Stimulated activated CD4-positive, alpha-beta T cell treated with anti-CD3 and anti-CD28 coated beads, TNF-alpha, amount 100 ng/mL, for 4 hours (primary cell): ENCODE measurements at places on chromosomes 4 and X.

DNA sequence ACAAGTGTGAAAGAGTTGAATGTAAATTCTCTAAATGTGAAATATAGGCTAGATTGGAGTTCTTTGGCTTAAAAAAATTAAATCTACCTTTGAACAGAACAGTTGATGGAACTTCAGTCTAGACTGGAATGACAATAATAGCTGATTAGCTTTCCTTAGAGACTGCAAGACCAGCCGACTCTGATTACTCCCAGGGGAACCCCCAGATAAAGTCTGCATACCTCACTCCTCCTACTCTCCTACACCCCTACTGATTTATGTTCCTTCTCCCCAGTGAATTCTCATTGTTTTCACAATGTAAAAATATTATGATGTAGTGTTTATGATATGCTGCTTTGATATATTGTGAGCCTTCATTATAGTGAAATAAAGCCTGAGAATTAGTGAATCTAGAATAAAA lies 241.3 kb downstream of the CFAP299 start:
- no peak for DNase-seq

- no peak for DNase-seq
Observed at GRCh38 chrX:49910344-49910743, 12.1 kb upstream of the CLCN5 start.

- DNase-seq: no peak
Observed at GRCh38 chrX:15781961-15782699, 8.2 kb upstream of the ZRSR2 start.

- DNase-seq: no peak
Observed at GRCh38 chr4:3533423-3533820, 1.2 kb upstream of the LRPAP1 start.

GRCh38 chr4:98298022-98298421 lies 36.8 kb downstream of the RAP1GDS1 start:
- no peak for DNase-seq

GRCh38 chrX:17584248-17584681 lies 153.0 kb upstream of the SCML1 start:
- no peak for DNase-seq

- DNase-seq: no peak
Observed at GRCh38 chr4:54659749-54660535, 2.2 kb downstream of the KIT start.

GRCh38 chrX:50700921-50701320 lies 113.1 kb downstream of the SHROOM4 start:
- no peak for DNase-seq

DNA sequence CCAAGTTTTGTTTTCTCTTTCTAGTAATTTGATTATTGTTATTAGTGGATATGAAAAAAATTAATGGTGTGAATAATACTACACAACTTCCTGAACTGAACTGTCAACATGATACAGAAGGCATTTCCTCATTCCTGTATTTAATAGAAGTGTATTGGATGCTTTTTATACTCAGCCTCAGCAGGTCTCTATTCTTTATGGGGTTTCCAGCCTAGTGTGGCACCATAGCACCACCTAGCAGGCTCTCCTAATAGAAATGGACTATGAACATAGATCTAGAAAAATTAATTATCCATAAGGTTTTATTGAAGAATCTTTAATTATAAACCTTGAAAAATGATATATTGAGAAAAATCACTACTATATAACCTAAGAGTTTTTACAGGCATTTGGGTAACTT lies 52.4 kb downstream of the GLRB start:
- no peak for DNase-seq

DNA sequence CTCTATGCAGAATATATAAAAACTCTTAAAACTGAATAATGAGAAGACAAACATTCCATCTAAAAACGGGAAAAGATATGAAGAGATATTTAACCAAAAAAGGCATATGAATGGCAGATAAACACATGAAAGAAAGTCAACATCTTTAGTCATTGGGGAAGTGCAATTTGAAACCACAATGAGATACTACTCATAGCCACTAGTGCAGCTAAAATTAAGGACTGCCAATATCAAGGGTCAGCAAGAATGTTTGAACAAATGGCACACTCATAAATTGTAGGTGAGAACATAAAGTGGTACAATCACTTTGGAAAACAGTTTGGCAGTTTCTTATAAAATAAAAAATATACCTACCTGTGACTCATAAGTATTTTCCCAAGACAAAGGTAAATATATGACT lies 534.9 kb upstream of the DIPK2B start:
- no peak for DNase-seq

GRCh38 chr4:187184508-187184907 lies 460.9 kb upstream of the FAT1 start:
- DNase-seq: no peak

DNA sequence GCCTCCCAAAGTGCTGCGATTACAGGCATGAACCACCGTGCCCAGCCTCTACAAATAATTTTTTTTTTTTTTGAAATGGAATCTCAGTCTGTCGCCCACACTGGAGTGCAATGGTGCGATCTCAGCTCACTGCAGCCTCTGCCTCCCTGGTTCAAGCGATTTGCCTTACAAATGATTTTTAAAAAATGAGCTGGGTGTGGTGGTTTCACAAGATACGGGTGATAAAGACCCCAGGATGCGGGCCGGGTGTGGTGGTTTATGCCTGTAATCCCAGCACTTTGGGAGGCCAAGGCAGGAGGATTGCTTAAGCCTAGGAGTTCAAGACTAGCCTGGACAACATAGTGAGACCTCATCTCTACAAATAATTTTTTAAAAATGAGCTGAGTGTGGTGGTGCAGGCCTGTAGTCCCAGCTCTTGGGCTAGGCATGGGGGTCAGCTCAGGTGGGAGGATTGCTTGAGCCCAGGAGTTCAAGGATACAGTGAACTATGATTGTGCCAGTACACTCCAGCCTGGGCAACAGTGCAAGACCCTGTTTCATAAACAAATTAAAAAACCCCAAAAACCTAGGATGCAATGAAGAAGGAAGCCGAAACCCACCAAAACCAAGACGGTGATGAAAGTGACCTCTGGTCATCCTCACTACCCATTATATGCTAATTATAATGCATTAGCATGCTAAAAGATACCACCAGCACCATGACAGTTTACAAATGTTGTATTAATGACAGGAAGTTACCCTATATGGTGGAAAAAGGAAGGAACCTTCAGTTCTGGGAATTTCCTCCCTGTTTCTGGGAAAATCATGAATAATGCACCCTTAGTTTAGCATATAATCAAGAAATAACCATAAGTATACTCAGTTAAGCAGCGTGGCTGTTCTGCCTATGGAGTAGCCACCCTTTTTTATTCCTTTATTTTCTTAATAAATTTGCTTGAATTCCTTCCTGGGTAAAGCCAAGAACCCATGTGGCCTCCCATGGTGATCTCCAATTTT lies 27.7 kb downstream of the PDGFRA start:
- no peak for DNase-seq

DNA sequence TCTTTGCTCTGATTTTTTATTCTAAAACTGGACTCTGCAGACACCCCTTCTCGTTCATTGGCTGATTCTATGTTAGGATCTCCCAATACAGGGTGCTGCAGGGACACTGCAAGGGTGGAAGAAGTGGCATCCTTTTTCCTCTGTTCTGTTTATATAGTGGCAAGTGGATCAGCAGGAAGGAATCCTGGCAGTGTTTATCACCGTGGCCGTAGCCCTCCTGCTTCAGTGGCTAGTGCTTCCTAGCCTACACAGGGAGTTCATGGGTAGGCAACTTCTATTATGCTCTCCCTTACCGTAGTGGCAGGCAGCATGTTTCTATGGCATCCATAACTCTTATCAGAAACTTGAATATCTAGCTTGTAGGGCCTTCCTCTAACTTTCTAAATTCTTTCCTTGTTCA lies 6.4 kb upstream of the AP1AR start:
- DNase-seq: no peak

- DNase-seq: no peak
Observed at GRCh38 chrX:154515090-154515965, 704 bp downstream of the FAM3A start.

DNA sequence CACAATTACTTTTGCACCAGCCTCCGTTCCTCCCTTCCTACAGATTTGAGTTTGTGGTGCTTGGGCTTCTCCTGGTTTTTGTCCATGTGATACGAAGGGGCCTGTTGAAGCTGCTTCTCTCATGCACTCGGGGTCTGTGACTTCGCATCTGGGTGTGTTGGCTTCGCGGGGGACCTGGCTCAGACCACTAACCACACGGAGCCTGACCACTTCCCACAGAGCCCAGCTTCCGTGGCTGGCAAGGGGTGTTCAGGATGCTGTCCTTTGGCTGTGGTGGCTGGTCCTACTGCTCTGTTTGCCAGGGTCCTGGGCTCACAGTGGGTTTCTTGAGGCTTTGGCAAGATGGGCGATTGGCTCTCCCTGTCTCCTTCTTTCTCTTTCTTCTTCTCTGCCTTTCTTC lies 19.8 kb upstream of the XG start:
- DNase-seq: no peak

DNA sequence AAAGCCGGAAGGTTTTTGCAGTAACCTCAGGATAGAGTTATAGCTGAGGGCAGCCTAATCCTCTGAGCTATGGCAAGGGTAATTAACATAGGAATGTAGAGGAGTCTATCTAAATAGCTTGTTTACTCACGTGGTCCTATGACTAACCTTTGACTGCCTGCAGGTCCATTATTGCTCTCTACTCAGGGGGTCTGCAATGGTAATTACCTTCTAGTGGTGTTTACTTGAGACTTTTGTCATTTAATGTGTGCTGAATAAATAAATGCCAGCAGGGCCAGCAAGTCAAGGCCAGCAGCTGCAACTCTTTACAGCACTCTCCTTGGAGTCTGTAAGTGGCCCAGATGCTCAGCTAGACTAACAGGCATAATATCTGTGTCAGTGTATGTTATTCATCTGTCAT lies 212.7 kb upstream of the FMR1 start:
- DNase-seq: no peak

- no peak for DNase-seq
Observed at GRCh38 chr4:102647117-102647516, 113.7 kb downstream of the MANBA start.

- no peak for DNase-seq
Observed at GRCh38 chrX:50430917-50431575, 39.6 kb downstream of the DGKK start.

- no peak for DNase-seq
Observed at GRCh38 chr4:75565481-75565880, 9.6 kb downstream of the ODAPH start.

DNA sequence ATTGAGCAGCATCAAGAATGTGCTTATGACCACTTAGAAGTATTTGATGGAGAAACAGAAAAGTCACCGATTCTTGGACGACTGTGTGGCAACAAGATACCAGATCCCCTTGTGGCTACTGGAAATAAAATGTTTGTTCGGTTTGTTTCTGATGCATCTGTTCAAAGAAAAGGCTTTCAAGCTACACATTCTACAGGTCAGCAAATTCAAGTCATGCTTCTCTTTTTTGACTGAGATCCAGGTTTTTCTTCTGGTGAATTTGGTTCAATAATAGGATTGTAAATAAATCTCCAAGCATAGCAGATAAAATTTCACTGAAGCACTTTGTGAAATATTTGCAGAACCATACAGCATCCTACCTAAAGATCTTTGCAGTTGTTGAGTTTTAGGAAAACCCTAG lies 218.1 kb downstream of the TLL1 start:
- no peak for DNase-seq

DNA sequence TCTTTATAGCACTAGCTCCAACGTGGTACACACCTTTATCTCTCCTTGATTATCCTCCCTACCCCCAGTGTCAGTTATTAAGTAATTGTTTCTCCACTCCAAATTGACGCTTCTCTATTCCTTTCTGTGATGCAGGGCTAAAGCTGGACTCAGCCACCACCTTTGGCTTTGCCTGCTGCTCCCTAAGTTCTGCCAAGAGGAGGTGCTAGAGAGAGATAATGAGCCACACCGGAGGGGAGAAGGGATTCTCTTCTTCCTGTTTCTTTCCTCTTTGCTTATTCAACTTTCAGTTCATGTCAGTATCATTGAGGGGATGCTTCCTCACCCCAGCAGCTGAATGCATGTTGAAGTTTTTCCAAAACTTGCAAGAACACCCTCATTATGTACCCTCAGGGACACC lies 176.5 kb downstream of the GBA3 start:
- no peak for DNase-seq

DNA sequence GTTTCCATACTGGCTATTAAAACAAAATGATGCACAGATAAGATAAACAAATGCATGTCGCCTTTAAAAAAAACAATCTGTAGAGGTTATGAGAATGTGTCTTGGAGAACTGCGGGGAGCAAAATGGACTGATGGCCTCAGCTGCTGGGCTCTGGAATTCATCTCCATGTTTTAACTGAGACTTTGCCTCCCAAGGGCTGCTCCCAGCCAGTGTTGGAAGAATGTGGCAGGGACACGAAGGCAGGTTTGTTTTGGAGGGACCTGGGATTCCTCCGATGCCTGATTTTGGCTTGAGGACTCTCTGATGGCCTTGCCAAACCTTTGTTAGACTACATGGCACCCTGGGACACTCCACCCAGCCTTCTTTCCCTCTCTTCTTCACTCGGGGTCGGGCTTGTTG lies 83.5 kb upstream of the AP1S2 start:
- DNase-seq: no peak

- peak; percentile 70 for DNase-seq
Observed at GRCh38 chrX:53686151-53686885, at the start of gene HUWE1. TSS of gene HUWE1 (minus strand) at chrX:53686719. CDS start at chrX:53654107, 32,612 bp downstream.

DNA sequence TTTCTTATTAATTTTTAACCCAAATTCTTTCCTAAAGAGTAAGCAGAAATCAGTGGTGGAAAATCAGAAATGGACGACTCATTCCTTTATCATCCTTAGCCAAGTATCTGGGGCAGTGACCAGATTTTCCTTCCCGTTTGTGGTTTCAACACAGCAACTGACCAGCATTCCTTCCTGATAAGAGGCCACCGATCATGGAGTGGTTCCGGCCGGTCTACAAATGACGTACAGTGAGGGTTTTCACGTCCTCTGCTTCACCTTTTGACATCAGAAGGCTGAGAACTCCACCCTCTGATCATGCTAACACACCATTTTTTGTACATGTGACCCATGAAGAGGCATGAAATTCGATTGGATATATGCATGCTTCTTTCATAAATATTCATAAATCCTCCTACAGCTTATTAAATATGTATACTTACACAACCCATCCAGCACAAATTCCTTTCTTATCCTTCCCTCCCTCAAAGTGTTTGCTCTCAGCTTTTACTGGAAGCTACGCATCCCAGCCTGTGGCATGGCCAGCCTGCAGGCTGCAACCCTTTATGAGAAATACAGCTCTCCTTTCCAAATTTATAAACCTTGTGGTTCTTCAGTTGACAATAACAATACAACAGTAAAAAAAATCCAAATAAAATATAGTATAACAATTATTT lies 173.0 kb upstream of the CASK start:
- no peak for DNase-seq

DNA sequence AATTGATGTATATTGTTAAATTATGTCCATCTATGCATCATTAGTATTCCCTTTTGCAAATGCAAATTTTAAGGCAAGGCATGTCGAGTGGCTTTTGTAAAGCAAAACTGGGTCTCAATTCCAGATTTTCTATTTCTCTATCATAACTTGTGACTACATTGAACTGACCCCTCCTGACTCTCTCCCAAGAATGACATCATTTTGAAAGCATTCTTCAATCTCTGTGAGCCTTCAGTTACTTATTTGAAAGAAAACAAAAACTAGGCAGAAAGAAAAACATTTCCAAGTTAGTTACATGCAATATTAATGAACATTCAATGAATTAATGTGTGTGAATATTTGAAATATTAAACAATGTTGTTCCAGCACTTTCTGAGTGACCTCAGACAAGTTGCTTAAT lies 314.3 kb upstream of the CLNK start:
- DNase-seq: no peak

- no peak for DNase-seq
Observed at GRCh38 chr4:94399721-94400120, 52.0 kb upstream of the PDLIM5 start.

GRCh38 chrX:42771506-42772335 lies 6.2 kb downstream of the PPP1R2C start:
- no peak for DNase-seq

- no peak for DNase-seq
Observed at GRCh38 chr4:105170711-105171110, 24.0 kb downstream of the TET2 start.
